ENCODE measurements at places on chromosomes 5 and 9.

DNA sequence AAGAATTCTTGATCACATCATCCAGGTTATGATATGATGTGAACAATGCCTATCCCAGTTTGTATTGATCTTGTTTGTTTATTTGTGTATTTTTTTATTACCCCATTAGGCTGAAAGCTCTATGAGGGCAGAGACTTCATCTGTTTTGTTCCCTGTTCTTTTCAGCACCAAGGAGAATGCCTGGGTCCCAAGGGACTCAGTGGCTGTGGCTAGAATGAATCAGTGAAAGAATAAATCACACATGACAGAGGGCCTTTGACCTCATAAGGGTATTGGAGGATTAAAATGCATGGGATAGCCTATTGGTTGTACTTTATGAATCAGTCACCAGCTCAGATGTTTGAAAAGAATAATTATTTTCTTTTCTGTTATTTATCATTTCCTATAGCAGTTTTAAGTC, 292.2 kb downstream of the GAS1 start:
- no peak for DNase-seq

DNA sequence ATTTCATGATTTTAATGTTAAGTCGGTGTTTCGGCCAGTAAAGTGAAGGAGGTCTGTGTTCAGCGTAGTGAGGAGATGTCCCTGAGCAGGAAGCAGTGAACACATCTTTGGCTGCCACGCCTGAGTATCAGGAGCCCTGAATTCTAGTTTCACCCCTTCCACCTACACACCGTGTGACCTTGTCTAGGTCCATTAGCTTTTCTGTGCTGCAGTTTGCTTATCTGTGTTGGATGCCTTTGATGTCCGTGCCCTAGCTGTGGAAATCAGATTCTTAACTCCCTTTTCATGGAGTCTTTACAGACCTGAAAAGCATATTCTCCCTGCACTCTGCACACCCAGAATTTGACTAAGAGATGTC, 601 bp downstream of the FBXO38 start:
- no peak for DNase-seq

DNA sequence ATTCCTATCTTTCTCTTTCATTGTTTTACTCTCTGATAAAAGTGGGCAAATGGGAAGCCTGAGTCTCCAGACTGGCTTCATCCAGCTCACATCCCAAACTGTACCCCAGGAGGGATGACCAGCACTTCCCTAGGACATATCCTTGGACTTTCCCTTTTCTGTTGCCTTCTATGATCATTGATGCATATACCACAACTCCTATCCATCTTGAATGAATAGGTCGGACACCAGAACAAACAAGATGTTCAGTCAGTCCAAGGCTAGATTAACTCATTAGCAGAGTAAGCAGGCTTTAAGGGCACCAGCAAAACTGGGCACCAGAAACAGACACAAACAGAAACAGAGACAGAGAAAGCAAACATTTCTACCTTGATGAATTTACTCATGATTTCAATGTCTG, 159.1 kb upstream of the RGMB start:
- no peak for DNase-seq

DNA sequence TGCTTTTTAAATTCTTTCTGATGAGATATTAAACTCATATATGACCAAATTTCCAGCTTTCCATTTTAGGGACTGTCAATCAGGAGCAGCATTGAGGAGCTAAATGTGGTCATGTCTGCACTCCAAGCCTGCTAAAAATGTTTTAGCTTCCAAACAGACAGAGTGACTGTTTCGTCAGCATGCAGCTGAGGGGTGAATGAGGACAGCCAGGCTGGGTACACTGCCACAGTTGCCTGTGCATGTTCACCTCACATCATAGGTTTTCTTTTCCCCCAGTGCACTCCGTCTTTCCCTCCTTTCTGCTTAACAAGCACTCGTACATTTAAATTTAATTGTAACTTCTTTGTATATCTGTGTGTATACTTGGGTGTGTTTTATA, 138.1 kb downstream of the ARRDC3 start:
- DNase-seq: no peak

DNA sequence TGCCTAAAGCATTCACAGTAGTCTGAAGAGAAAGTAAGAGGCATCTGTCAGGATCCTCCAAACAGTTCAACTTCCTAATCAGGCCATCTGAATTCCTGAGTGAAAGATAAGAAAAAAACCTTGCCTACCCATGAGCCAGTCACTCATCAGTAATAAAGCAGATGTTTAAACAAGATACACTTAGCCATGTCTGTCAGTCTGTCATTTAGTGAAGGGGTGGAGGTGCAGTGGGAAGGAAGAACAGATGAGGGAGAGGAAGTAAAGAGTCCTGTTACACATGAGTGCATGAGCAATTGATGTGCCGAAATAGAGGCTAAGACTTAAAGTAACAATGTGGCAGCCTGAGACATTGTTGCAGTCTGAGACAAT, 29.9 kb upstream of the DMRTA1 start:
- DNase-seq: no peak

- DNase-seq: no peak
These were observed 2083.0 kb upstream of the ACO1 start for GRCh38 chr9:30301271-30301963.

DNA sequence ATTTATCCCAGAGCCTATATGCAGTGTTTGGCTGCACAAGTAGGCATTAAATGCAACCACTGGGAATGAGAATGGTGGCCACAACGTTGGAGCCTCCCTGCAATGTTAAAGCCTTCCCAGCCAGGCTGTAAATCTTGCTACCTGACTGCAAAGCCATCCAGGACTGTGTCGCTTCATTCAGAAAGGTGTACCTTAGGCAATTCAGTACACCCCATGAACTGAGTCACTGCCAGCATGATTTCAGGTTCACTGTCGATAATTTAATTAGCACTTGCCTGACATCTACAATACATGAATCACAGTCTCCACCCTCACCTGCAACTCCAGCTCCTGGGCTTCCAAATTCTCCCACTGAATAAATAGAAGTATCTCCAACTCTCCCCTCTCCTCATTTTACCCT, 108.4 kb downstream of the SLIT3 start:
- DNase-seq: peak; percentile 17

DNA sequence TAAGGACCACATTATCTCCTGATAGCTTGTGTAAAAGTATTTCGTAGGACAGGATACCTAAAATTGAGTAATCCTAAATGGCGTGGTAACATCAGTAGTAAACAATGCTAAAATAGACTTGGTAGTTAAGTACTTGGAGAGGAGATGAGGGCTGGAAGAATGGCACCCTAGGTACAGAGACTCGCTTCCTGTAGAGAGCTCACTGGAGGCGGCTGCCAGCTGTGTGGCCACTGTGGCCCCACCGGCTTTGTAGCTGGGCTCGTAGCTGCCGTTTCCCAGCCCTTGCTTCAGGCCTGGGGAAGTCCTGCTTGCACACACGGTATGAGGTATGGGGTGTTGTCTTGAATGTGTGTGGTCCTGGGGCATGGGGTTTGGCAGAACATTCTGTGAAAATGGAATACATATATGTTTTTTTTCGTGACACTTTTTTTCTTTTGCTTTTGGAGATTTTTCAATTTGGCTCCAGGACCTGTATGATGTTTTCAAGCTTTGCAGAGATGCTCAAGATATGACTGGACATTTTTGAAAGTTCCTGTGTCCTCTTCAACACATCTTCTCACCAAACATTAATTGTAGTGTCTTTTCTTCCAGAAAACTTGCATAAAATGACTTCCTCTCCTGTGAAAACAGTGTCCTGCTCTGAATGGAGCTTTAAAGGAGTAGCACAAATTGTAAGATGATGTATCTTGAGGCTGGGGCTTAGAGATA, 58.0 kb downstream of the RCL1 start:
- DNase-seq: no peak

- no peak for DNase-seq
These were observed 14.7 kb downstream of the BICD2 start for GRCh38 chr9:92749934-92750315.

DNA sequence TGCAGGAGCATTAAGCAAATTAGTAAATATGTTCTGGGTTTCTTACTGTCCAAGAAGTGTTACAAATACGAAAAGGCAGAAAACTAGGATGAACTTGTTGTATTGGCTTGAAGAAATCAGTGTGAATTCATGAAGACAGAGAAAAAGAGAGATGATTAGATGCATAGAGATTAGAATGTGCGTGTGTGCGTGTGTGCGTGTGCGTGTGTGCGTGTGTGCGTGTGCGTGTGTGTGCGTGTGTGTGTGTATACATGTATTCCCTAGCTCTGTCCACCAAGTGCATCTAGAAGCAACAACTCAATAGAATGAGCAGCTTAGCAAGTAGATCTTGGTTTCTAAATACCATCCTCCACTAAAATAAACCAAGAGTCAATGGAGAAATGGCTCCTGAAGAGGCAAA, 41.5 kb downstream of the SMIM23 start:
- no peak for DNase-seq

DNA sequence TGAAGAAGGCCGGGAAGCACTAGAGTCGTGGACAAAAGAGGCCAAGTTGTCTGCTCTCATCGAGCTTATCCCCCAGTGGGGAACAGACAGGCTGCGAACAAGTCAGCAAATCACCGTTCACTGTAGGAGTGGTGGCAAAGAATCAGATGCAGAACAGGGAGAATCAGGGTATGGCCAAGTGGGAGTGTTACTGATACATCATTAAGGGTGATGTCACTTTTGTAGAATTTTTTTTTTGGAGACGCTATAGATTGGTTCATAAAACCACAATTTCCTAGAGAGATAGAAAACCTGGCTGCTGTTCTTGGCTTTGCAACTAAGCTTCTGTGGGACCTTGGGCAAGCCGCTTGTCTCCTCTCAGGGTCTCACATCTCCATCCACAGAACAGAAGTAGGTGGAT, 21.3 kb downstream of the SPRY4 start:
- DNase-seq: no peak

- DNase-seq: no peak
These were observed 4.3 kb upstream of the TCOF1 start for GRCh38 chr5:150353032-150353675.

DNA sequence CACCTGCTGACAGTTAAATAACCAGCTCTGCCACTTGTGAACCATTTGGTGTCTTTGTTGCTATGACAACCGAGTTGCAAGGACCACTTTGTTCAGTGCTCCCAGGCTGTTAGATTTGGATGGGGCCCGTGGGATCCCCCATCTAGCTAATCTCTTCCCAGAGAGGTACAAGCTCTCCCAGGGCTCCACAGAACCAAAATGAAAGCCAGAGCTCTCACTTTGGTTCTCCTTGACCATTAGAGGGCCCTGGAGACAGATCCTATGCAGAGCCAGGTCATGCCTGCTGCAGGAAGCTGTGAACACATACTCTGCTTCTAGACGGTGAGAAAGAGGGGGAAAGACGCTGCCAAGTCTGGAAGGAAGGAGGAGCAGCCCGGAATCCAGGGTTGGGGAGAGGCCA, 224.6 kb downstream of the GABBR2 start:
- no peak for DNase-seq

- DNase-seq: no peak
These were observed 292.1 kb downstream of the ARRDC3 start for GRCh38 chr5:91090995-91091394.

GRCh38 chr5:115246361-115246991, 16.2 kb downstream of the PGGT1B start:
- peak; percentile 66 for DNase-seq

GRCh38 chr5:30572279-30572678, 621.2 kb upstream of the CDH6 start:
- DNase-seq: no peak

DNA sequence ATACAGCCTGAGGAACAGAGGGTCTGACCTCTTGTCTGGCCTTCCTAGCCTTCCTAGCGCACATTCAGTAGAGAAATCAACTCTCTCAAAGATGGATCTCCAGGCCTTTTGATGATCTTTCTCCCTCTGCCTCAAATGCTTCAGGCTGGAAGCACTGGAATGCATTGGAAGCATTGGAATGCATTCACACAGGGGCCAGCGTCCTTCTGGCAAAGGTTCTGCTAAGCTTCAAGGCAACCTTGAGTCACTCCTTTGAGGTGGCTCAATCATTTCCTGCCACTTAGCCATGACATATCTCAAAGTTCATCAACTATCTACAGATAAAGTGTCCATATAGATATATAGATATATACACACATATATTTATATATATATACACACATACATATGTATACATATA, 42.9 kb downstream of the OR2K2 start:
- DNase-seq: no peak

DNA sequence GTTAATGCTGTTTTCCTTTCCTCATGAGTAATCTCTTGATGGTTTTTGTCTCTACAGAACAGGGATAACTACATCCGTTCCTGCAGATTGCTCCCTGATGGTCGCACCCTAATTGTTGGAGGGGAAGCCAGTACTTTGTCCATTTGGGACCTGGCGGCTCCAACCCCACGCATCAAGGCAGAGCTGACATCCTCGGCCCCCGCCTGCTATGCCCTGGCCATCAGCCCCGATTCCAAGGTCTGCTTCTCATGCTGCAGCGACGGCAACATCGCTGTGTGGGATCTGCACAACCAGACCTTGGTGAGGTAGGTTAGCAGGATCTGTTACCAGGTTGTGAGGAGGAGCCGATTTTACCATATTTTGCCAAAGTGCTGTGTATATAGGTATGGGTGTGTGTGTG, 148.2 kb downstream of the TLE4 start:
- DNase-seq: no peak

DNA sequence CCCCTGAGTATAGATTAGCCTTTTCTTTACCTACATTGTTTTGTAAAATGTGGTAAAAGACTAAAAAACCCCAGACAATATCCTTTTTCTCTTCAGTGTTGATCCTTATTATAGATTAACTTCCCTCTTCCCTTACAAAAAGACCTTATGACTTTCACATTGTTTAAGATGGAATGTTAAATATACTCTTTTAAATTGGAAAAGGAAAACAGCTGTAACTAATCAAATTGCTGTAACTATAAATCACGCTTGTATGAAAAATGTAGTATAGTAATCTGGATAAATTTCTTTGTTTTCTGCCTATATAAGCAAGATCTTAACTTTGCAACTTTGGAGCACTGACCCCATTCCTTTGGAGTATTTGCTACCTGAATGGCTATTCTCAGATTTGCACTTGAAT, 383.1 kb downstream of the FAM170A start:
- DNase-seq: no peak

Data from SW480 (cell line).